Fibroblast of villous mesenchyme (primary cell): ENCODE measurements at places on chromosomes 2 and 18. TPM values are rescaled to one million over a fixed set of nuclear protein-coding genes. Genes with fewer than 3 reads are reported as not detected.

CRYGC gene
- not detected in 2 replicates for total RNA-seq

CYP27C1 gene
- under 0.01 TPM in 2 replicates for total RNA-seq

FHOD3 gene
- total RNA-seq, result 5.2 TPM in 2 replicates

GDF7 gene
- 12.1 and 12.2 TPM in 2 replicates for total RNA-seq

MAL gene
- not detected in 2 replicates for total RNA-seq

ADD2 gene
- not detected in 2 replicates for total RNA-seq

TMEM214 gene
- 57.7 and 70.4 TPM in 2 replicates for total RNA-seq

ABHD1 gene
- under 0.01 TPM in 1 of 2 replicates, not detected in the other for total RNA-seq

CYTIP gene
- under 0.01 and 0.43 TPM in 2 replicates for total RNA-seq

DQX1 gene
- not detected in 2 replicates for total RNA-seq

HOXD4 gene
- 5.5 and 7.8 TPM in 2 replicates for total RNA-seq

VPS54 gene
- total RNA-seq, result 22.2 and 32.0 TPM in 2 replicates

MARCHF4 gene
- 5.2 and 10.8 TPM in 2 replicates for total RNA-seq

PTPRM gene
- total RNA-seq, result 48.6 and 56.1 TPM in 2 replicates

- DNase-seq, result peak; percentile 55
These were observed 565.5 kb downstream of the CCDC85A start for GRCh38 chr2:56749152-56749752.

DNA sequence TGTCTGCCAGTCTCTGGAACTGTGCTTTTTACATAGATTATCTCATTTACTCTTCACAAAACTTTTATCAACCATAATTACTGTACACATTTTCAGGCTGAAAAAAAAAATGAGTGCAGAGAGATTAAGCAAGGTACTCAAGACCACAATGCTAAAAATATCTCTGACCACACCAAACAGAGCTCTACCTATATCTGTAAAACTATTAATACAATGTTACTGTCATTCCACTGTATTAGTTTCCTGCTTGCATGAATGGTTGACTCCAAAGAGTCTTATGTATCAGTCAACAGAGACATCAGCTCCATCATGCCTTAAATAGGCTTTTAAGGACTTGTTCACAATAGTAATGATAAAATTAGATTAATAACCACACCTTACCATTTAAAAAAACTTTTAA is 134.7 kb upstream of the CCDC150 start:
- DNase-seq, result no peak

DNA sequence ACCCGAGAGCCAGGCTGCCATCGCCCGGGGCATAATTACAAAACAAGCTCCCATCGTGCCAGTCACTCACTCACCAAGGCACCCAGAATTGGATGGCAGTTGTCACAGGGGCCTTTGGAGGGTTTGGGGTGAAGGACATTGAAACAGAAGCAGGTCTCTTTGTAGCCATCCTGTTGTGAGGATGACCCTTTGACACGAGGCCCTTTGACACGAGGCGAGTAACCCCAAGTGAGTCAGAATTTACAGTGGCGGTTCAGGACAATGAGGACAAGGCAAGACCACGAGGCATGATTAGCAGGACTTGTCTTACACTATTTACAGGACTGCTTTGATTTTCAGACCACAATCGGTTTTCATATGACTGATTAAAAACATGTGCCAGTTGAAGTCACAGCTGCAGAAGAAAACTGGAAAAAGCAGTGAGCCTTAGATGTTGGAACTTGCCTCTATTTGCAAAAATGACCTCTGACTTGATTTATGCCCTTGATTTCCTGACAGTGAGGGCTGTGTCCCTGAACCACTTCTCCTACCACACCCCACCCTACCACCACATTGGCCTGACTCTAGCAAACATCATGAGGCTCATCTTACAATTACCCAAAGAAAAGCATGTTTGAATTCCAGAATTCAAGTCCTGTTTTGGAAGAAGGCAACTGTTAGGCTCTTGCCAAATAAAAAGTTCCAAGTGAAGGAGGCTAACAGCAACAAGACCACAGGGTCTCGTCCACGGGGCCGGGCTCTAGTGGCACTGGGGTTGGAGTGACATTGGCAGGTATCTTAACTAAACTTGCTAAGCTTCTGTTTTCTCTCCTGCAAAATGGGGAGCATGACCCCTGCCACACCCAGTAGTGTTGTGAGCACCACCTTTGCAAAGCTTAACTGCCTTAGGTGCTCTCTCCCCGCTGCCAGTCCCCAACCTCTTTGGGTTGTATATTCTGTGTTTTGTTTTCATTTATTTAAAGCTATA is 64.4 kb upstream of the FOSL2 start:
- peak; percentile 75 for DNase-seq

DNA sequence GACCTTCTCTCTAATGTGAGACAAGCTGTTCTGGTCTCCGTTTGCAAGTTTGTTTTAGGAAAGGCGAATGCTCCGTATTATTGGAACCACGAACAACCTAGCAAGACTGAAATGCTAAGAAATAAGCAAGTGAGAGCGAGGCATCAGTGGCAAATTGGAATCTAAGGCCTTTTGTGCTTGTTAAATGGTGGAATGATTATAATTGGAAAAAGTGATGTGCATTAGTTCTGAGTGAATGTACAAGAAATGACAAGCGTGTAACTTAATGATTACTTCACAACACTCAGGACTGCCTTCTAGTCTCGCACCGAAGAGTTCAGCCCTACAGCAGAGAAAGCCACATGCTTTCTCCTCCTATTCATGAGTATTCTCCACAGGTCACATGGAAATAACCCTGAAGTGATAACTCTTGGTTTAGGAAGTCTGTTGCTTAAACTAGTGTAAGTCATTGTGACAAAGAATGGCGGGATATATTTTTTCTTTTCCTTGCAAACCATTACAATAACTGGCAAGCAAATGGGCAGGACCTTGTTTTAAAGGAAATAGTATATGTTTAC is 392.2 kb upstream of the FIGN start:
- no peak for DNase-seq

DNA sequence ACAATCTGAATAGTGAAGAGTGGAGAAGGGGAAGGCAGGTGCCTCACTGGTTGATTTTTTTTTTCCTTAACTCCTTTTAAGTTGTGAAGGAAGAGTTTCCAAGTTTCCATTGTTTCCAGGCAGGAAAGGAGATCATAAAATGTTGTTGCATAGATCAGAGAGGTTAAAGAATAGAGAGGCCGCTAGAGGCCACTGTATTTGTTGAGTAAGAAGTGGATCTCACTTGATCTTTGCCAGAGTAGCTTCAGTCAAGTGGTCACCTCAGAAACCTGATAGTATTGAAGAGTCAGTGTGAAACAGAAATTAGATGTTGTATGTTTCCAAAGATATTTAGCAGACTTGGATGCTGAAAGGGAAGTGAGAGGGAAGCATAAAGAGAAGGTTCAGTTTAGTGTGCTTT is 17.6 kb downstream of the CTNNA2 start:
- no peak for DNase-seq

DNA sequence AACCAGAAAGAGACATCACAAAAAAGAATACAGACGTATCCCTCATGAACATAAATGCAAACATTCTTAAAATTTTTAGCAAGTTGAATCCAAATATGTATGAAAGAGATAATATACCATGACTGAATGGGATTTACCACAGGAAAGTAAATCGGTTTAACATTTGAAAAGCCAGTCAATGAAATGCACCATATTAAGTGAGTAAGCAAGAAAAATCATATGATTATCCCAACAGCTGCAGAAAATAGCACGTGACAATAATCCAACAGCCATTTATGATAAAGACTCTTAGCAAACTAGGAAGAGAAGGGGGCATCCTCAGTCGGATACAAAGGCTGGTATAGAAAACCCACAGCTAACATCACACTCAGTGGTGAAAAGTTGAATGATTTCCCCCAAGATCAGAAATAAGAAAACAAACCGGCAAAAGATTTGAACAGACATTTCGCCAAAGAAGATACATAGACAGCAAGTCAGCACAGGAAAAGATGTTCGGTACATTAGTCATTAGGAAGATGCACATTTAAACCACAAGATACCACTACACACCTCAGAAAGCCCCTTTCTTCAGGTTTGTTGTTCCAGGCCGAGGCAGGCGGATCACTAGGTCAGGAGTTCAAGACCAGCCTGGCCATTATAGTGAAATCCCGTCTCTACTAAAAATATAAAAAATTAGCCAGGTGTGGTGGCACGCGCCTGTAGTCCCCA is 144.3 kb downstream of the INHBB start:
- no peak for DNase-seq

GRCh38 chr2:237306787-237307170 is 107.2 kb downstream of the COL6A3 start:
- DNase-seq, result no peak

GRCh38 chr2:187434342-187434785 is 13.7 kb downstream of the CALCRL start:
- DNase-seq, result peak; percentile 78

GRCh38 chr18:13320891-13321425 is 102.4 kb downstream of the LDLRAD4 start:
- DNase-seq, result no peak

DNA sequence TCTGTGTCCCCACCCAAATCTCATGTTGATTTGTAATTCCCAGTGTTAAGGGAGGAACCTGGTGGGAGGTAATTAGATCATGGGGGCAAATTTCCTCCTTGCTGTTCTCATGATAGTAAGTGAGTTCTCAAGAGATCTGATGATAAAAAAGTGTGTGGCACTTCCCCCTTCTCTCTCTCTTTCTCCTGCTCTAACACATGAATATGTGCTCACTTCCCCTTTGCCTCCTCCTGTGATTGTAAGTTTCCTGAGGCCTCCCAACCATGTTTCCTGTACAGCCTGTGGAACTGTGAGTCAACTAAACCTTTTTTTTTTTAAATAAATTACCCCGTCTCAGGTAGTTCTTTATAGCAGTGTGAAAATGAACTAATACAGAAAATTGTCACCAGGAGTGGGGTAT is 380.0 kb downstream of the MEIS1 start:
- no peak for DNase-seq

- peak; percentile 91 for DNase-seq
These were observed 9.5 kb downstream of the HK2 start for GRCh38 chr2:74843433-74843832.

DNA sequence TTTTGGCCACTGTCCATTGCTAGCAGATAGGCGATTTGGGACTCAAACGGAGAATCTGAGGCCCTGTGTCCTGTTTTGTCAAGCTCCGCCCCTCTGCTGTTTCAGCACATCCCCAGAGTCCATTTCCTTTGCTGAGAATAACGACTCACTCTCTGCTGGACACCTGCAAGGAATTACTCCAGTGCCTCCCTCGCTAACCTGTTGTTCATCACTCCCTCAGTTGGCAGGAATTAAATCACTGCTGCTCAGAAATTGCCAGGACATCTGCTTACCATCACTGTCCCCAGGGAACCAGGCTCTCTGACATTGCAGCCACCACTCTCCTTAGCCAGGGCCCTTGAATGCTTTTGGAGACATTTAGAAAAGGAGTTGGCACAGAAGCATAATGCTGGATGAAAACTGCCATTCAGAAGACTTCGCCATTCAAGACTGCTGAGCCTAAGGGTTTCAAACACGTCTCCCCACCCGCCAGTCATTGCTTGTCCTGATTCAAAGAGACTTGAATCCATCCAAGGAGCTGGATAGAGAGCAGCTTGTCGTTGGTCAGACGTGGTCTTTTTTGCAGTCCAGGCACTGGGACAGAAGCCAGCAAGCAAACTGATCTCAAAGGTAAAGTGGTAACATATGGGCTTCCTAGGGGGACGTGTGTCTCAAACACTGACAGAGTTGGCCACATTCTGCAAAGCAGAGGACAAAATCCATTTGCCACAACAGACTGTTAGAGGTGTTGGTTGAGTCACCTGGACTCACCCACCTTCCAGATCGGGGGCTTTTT is 155.3 kb downstream of the UXS1 start:
- DNase-seq, result no peak

- DNase-seq, result peak; percentile 63
These were observed 129.2 kb downstream of the RBMS1 start for GRCh38 chr2:160364364-160364763.

- no peak for DNase-seq
These were observed 32.3 kb downstream of the CCNT2 start for GRCh38 chr2:134950886-134951285.

DNA sequence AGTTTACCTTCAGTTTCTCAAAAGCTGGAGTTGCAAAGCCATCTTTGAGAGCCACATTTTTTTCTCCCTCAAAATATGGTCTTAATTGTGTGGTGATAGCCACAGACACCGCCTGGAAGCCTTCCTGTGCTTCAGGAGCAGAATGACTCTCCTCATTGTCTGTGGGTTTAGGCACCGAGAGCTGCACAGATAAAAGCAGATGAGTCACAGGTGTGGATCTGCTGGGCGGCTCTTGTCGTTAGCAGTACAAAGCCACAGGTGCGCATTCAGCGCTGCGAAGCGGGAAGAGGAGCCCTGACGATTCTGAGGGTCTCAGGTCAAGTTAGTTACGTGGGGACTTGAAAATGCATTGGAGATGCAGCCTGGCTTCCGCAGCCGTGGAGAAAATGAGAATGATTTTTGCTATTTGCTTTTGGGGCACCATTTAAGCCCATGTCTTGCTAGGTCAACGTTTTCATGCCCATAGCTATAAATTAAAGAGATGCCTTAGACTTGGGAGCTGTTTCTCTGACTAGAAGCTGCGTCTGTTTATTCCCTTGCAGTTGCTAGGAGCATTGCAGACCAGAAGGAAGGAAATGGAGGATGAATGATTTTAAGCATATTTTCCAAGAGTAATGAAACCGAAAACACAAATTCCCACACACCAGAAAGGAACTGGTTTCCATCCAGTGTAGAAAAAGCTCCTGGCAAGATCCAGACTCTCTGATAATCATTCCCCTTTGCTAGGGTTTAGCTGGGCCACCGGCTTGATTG is 51.5 kb downstream of the KLHL29 start:
- DNase-seq, result no peak

DNA sequence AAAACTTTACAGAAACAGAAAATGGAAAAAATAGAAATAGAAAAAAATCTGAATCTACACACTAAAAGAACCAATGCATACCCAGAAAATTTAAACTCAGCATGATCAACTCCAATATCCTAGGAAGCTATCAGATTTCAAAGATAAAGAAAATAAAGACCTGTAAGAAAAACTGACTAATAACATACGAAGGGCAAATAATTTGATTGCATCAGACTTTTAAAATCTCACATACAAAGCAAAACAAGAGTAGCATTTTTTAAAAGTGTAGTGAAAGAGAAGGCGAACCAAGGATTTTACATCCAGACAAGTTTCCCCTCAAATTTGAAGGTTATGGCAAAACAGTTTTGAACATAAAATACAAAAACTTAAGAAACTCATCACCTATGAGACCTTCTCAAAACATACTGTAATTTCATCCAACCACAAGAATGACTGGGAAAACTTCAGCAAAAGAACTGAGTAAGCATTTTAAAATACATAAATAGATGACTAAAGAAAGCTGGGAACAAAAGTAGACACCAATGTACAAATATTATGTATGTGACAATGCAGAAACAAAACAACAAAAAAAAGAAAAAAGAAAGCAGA is 54.8 kb downstream of the NBAS start:
- DNase-seq, result peak; percentile 22

GRCh38 chr2:151097128-151097527 is 164.5 kb downstream of the RBM43 start:
- no peak for DNase-seq

DNA sequence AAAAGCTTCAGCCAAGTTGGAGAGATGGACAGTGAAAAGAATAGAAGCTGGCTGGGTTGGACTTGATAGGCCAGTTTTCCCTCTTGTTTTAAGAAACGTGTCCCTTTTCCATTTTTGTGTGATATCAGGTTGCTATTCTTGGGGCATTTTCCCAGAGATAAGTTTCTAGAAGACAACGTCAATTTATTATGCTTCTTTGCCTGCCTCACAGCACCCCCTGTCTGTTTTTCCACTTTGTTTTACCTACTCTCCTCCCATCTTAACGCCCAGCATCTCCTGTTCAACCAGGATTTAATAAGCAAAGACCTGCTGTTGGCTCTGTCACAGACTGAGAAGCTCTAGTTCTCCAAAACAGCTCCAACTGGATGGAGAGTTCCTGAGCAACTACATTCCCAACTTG is 317.8 kb upstream of the ZNF521 start:
- DNase-seq, result peak; percentile 37
